ENCODE measurements at places on chromosomes 7 and 10.

DNA sequence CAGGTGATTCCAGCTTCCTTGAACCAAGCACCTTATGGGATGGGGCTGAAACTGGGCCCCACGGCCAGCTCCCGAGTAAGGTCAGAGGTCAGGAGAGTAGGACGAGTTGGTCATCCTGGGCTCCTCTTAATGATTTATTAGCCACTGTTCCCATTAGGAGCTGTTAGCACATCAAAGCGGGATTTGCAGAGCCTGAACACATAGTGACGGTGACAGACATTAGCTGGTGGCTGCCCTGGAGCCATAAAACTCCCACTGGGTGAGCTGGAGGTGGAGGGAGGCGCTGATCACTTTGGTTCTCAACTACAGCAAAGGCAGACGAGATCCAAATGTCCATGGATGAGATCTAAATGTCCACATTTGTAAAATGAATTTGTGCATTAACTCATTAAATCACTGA is 48.1 kb downstream of the COL13A1 start:
- no peak for DNase-seq

- no peak for DNase-seq
Measured at GRCh38 chr10:120272350-120272749, 184.7 kb upstream of the PLPP4 start.

DNA sequence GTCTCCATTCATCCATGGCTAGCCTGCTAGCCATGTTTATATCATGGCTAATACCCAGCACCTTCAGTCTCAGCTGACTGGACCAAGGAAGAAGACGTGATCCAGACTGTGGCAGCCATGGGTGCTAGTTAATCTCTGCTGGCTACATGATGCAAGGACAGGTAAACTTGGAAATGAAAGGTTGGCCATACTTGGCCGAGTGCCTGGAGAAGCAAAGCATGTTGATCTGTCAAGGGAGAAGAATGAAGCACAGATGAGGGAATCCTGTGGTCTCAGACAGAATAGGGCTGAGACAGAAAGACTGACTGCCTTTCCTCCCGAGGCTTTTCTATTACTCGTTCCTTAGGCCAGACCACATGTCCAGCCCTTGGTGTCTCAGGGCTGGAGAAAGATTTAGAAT is 41.1 kb downstream of the CPVL start:
- no peak for DNase-seq

DNA sequence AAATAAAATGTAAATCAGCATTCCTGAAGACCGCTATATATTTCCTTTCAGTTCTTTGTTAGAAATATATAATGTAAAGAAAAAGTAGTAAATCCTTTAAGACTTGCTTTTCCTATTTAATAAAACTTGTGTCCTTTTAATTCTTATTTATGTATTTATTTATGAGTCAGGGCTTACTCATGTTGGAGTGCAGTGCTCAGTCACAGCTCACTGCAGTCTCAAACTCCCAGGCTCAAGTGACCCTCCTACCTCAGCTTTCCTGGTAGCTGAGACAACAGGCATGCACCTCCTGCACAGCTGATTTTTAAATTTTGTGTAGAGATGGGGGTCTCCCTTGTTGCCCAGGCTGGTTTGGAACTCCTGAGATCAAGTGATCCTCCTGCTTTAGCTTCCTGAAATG is 724.5 kb downstream of the ANKRD7 start:
- no peak for DNase-seq

- DNase-seq: no peak
Measured at GRCh38 chr10:69479240-69480067, 28.2 kb downstream of the TSPAN15 start.

- no peak for DNase-seq
Measured at GRCh38 chr7:95251966-95252365, 72.4 kb downstream of the PON1 start.

DNA sequence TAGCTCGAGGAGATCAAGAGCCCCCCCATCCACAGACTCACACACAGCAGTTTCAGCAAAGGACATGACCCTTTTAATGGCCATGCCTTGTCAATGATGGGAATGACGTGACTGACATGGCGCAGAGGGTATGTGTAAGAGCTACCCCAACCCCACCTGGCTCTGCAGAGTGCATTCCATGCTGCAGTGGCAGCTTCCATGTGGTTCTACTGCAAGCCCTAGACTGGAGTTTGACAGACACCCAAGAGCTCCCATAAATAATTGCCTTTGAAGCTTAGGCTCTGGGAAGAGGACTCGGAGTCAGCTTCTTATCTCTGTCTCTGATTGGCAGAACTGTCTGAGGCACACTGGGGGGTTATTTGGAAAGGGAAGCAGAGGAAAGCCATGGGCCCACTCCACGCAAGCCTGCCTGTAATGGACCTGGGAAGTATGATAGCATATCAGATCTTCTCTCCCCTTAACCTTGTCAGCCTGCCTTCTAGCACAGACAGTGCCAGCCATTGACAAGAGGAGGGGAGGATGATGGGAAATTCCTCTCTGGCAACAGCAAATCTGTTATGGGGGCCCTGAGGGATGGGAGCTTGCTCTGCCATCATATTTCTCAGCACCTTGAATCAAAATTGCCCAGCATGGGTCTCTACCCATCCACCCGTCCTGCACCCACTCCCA is 478.5 kb upstream of the PODXL start:
- no peak for DNase-seq

DNA sequence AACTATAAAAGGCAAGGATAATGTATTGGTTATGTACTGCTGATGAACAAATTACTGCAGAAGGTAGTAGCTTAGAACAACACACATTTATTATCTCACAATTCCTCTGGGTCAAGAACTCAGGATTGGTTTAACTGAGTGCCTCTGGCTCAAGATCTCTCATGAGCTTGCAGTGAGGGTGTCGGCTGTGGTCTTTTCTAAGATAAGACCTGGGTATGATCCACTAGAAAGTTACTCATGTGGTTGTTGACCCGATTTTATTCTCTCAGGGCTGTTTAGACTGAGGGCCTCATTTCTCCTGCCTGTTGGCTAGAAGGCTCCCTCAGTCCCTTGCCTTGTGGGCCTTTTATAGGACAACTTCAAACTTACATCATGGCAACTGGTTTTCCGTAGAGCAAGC is 86.7 kb downstream of the VWDE start:
- DNase-seq: no peak

DNA sequence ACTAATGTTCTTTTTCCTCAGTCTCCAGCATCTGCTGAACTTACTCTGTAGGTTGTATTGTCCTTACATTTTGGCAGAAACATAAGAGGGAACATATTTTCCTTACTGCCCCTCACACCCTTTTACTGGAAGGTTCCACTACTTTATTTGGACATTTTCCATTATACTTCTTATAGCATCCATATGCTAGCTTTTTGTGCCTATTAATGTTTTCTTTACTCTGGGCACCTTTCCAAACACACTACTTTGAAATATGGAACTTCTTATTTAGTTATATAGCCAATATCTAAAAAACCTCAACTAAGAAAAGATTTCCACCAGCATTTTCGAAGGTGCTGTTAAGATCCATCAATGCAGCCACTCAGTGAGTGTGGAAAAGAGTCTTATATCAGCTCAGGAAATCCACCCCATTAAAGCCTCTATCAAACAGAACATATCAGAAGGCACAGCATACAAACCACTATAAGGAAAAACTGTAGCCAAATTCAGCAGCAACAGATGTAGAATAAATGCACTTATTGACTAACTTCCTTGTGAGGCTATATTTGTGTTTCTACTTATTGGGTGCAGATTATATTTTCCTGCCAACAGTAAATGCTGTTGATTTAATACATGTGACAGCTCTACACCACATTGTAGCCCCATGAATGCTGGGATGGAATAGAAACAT is 272.5 kb upstream of the SEMA3E start:
- no peak for DNase-seq

GRCh38 chr7:73572767-73573186 is 5.6 kb downstream of the TBL2 start:
- no peak for DNase-seq

DNA sequence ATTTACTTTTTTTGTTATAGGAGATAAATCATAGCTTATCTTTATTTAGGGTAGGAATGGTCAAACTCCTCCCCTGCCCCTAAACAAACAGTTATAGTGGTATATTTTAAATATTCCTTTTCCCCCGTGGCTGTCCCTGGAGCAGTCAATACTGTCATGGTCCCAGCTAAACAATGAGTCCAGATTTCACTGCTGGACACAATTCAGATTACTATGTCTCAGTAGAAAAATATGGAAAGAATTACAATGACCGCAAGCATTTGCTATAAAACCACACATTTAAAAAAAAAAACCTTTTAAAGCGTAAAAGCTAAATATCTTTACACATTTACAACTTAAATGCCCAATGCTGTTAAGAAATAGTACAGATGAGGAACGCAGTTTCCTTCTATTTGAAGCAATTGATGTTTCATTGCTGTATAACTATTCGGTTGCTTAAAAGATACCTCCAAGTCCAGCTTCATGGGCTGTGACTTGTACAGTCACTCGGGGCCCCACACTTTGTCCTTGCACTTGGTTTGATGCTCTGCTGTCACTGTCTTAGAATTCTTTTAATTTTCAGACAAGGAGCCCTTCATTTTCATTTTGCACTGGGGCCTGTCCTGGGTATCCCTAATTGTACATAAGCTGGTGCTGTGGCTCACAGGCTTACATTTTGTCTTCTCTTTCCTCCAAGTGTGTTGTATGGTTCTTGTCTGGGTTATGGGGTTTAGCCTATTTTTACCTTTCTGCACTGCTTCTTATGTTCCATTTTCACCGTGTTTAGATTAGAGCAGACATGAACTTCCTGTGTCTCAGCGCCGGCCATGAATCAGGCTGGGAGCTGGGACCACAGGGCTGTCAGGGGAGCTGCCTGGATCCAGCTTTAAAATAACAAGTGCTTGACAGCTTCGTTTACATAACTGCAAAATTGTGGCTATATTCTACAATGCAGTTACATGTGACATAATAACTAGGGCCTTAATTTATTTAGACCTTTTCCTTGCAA is 530.2 kb upstream of the FZD8 start:
- DNase-seq: no peak
